ENCODE measurements at places on chromosomes 3 and 15. TPM values are rescaled to one million over a fixed set of nuclear protein-coding genes. Genes with fewer than 3 reads are reported as not detected.
A peak's percentile ranks its signal among the peaks of the same experiment; 100 is the strongest.

- no peaks in the 10 kb centered on the region for H3K4me1 ChIP-seq
- no peak overlapping the region for H3K27ac ChIP-seq
- no peaks in the 10 kb centered on the region for H3K36me3 ChIP-seq
Observed at GRCh38 chr3:29183346-29184087, 97.4 kb upstream of the RBMS3 start.

DNA sequence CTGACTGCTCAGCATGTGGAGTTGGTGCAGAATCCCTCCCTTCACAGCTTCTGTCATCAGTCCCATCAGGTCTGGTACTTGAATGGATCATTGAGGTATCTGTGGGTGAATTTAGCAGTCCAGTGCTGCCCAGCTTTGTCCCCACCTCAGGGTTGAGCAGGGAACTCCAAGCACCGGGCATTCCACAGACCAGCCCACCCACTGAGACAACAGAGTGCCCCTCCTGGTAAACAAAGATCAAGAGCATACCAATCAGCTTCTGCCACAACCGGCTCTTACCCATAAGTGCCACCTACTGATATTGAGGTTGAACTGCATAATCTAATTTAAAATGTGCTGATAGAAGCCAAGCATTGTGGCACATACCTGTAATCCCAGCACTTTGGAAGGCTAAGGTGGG, 57.1 kb upstream of the FXR1 start:
- H3K36me3 ChIP-seq: no peaks in the 10 kb centered on the region
- no peaks in the 10 kb centered on the region for H3K4me1 ChIP-seq
- no peak overlapping the region for H3K4me3 ChIP-seq
- H3K27me3 ChIP-seq: no peaks in the 10 kb centered on the region

Gene GOLGA6L6
- polyA plus RNA-seq: not detected

DNA sequence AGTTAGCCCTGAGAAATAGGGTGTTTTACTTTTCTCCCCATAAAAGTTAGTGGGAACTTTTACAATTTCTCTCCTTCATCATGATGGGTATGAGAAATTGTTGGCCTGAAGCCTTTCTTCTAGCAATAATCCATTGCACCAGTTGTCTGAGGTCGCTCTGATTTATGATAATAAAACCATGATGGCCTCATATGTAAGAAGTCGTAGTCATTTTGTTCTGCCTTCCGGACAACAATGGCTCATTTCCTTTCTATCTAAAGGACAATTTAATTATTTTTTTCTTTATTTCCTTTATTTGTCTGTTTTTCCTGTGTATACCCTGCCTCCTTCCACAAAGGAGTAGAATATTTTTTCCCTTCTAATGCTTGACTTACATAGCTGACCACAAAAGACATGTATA, 31.6 kb upstream of the GNB4 start:
- no peak for DNase-seq
- H3K27me3 ChIP-seq: no peaks in the 10 kb centered on the region
- peak overlapping the region; percentile 19 for H3K27ac ChIP-seq
- H3K4me1 ChIP-seq: no peaks in the 10 kb centered on the region
- no peaks in the 10 kb centered on the region for H3K36me3 ChIP-seq
- no peak overlapping the region for H3K4me3 ChIP-seq

Gene CIDEC
- polyA plus RNA-seq: 0.20 TPM

Gene TM4SF1
- polyA plus RNA-seq: 127 TPM

Gene CPN2
- not detected for polyA plus RNA-seq

Gene GRK7
- 0.07 TPM for polyA plus RNA-seq

Gene CLDN11
- polyA plus RNA-seq: 8.2 TPM

DNA sequence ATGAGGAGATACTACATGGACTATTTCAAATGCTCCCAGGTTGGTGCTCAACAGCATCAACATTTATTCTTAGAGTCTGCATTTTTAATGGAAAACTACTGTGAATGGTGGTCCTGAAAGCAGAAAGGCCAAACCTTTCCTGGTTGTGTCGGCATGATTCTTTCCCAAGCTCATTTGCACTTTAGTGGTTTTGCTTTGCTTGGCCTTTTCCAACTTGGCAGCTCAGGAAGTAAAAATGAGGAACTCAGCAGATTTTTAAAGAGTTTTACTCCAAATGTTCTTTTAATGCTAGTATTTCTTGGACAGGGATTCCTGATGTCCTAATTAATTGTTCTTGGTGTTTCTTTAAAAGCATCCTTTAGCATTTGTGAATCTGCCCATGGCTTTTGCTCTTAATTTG, 197.4 kb downstream of the SLC9A9 start:
- H3K27ac ChIP-seq: no peak overlapping the region
- DNase-seq: no peak
- H3K36me3 ChIP-seq: no peaks in the 10 kb centered on the region
- no peaks in the 10 kb centered on the region for H3K27me3 ChIP-seq
- H3K4me1 ChIP-seq: no peaks in the 10 kb centered on the region

DNA sequence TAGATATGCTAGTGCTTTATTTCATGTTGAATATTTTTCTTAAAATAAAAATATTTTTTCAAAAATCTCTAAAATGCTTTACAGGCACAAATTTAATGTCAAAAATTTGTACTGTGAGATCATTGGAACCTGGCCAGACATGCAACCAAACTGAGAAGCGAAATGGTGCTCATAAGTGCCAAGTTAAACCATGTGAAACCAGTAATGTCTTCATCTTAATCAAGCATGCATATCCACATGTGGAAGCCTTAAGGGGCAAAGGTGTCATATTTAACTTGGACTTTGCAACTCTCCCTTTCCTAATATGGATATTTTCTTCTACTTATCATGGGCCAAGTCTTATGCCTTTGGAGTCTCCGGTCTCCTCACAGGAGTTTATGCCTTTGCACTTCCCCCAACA, 208.9 kb upstream of the COL8A1 start:
- DNase-seq: no peak
- H3K27ac ChIP-seq: no peak overlapping the region
- H3K36me3 ChIP-seq: no peaks in the 10 kb centered on the region
- H3K27me3 ChIP-seq: no peaks in the 10 kb centered on the region
- no peak overlapping the region for H3K4me3 ChIP-seq
- no peaks in the 10 kb centered on the region for H3K4me1 ChIP-seq

Gene RNU6-1
- not detected for polyA plus RNA-seq

- no peak overlapping the region for H3K27ac ChIP-seq
- no peaks in the 10 kb centered on the region for H3K36me3 ChIP-seq
- H3K4me3 ChIP-seq: no peak overlapping the region
- no peaks in the 10 kb centered on the region for H3K4me1 ChIP-seq
- no peak for DNase-seq
- no peaks in the 10 kb centered on the region for H3K27me3 ChIP-seq
Observed at GRCh38 chr15:85312929-85313331, 67.5 kb upstream of the AKAP13 start.

DNA sequence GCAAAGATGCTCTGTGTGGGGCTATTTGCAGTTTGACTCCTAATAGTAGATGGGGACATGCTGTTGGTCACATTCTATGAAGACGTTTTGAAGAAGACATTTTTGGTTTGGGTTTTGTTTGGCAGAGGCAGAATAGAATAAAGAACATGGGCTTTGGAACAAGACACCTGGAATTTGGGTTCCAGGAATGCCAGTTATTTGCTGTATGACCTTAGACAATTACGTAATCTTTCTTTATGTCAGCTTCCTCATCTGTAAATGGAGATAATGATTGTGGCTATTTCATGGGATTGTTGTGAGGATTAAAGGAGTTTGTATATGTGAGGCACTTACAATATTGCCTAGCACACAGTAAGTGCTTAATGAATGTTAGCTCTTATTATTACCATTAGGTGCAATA, 91.6 kb downstream of the MESD start:
- H3K27me3 ChIP-seq: no peaks in the 10 kb centered on the region
- no peak overlapping the region for H3K27ac ChIP-seq
- H3K4me3 ChIP-seq: no peak overlapping the region
- no peak for DNase-seq
- no peaks in the 10 kb centered on the region for H3K36me3 ChIP-seq
- H3K4me1 ChIP-seq: no peaks in the 10 kb centered on the region

DNA sequence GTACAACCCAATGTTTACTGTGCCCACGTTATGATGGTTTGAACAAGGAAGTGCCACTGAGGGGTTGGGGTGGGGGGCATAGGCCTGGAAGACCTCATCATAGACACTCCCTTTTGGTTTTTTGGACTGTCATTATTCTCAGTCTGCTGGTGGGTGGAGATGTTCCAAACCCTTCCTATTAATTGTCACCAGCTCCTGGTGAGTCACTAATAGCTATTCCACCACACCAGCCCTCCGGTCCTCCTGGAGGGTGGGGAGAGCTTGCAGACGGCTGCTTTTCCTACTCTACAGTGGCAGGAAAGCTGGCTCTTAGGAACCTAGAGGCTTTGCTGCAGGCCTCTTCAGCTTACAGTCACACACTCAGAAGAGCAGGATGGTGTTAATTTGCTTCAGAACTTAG, 9.0 kb upstream of the COPG1 start:
- peak overlapping the region; percentile 63 for H3K27ac ChIP-seq
- no peak for DNase-seq
- peaks cover 50% of the 10 kb centered on the region for H3K4me1 ChIP-seq
- H3K4me3 ChIP-seq: no peak overlapping the region

GRCh38 chr3:8442993-8443650, 58.5 kb upstream of the LMCD1 start:
- H3K4me1 ChIP-seq: peaks cover 26% of the 10 kb centered on the region
- no peak overlapping the region for H3K4me3 ChIP-seq

Gene RCN2
- 179 TPM for polyA plus RNA-seq

Gene PROS1
- 27.8 TPM for polyA plus RNA-seq

Gene LMAN1L
- not detected for polyA plus RNA-seq

DNA sequence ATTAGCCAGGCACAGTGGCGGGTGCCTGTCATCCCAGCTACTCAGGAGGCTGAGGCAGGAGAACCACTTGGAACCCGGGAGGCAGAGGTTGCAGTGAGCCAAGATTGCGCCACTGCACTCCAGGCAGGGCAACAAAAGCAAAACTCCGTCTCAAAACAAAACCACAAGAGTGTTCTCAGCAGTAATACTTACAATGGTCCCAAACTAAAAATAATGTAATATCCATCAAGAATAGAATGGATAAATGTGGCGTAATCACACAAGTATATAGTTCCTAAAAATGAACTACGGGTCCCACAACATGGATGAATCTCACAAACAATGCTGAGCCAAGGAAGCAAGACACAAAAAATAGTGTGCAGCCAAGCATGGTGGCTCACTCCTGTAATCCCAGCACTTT, 39.2 kb downstream of the STAG1 start:
- H3K27ac ChIP-seq: peak overlapping the region; percentile 13
- H3K36me3 ChIP-seq: no peaks in the 10 kb centered on the region
- H3K4me1 ChIP-seq: peaks cover 4% of the 10 kb centered on the region
- H3K4me3 ChIP-seq: no peak overlapping the region
- no peaks in the 10 kb centered on the region for H3K27me3 ChIP-seq

DNA sequence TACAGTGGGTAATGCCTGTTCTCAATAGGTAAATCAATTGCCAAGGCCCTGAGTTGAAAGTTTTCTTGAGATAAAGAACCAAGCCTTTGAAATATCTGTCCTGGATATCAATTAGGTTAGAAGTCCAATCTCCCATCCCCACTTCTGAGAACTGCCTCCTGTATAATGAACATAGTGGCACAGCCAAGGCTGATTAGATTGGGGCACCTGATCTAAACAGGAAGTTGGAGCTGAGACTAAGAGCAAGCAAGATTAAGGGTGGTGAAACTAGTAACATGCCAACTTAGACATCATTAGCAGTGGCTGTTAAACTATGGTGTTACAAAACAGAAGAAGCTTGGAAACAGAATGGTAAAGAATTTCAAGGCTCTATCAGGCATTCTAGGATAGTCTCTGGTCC, 137.7 kb upstream of the TMEM108 start:
- no peak for DNase-seq
- H3K4me3 ChIP-seq: no peak overlapping the region
- H3K27ac ChIP-seq: no peak overlapping the region
- no peaks in the 10 kb centered on the region for H3K27me3 ChIP-seq
- no peaks in the 10 kb centered on the region for H3K36me3 ChIP-seq

Gene SUCNR1
- 0.11 TPM for polyA plus RNA-seq

Data from left lung (tissue), 14 donors.